Heart left ventricle (tissue), 16 donors: ENCODE measurements at places on chromosomes 1 and 21. TPM values are rescaled to one million over a fixed set of nuclear protein-coding genes. Genes with fewer than 3 reads are reported as not detected.

The RPL22 gene
- total RNA-seq = 63.6 TPM

The ALDH4A1 gene
- total RNA-seq = 48.6 TPM

The ANXA9 gene
- total RNA-seq = not detected

The OR2T29 gene
- not detected for total RNA-seq

The MTARC2 gene
- total RNA-seq = 19.5 TPM

The CADM3 gene
- total RNA-seq = 3.5 TPM

The PTPN7 gene
- total RNA-seq = 0.65 TPM

The OLFML2B gene
- total RNA-seq = 2.7 TPM

The PRELP gene
- 47.0 TPM for total RNA-seq

The SFN gene
- not detected for total RNA-seq

The CDC73 gene
- 53.7 TPM for total RNA-seq

The COL8A2 gene
- total RNA-seq = 1.1 TPM

The TNNT2 gene
- 7,621 TPM for total RNA-seq

DNA sequence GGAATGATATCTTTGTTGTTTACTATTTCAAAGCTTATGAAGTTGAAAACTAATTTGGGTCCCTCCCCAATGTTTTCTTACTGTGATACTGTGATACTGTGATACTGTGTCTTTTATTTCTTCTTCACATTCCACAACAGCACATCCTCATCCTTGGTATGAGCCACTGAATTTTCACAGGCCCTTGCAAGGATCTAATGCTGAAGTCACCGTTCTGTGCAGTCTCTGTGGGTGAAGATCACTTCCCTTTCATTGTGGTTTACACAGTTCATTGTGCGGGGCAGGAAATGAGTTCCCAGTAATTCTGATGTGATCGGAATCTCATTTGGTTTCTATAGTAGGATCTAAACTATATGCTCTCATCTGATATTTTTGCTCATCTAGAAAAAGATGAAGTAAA is 32.1 kb upstream of the PAXBP1 start:
- DNase-seq = no peak

GRCh38 chr21:41373763-41374162 is 11.9 kb downstream of the MX2 start:
- DNase-seq = no peak

DNA sequence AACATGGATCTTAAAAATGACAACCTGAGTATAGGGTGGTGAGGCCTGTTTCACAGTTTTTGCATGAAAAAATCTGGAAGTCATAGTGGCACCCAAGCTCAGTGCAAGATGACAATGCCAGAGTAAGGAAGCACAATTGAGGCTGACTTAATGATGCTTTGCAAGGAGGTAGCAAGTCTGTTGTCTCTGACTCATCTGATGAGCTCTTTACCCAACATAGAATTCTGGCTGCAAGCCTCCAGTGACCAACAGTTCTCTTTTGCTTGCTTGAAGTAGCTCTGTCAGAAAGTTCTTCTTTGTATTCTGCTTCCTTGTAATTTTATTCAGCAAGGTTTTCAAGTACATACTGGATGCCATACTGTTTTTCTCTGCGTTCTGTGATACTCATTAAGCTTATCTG is 117.1 kb downstream of the FOXD2 start:
- DNase-seq = no peak

- DNase-seq = no peak
Observed at GRCh38 chr1:231313661-231314060, 24.0 kb downstream of the EXOC8 start.

DNA sequence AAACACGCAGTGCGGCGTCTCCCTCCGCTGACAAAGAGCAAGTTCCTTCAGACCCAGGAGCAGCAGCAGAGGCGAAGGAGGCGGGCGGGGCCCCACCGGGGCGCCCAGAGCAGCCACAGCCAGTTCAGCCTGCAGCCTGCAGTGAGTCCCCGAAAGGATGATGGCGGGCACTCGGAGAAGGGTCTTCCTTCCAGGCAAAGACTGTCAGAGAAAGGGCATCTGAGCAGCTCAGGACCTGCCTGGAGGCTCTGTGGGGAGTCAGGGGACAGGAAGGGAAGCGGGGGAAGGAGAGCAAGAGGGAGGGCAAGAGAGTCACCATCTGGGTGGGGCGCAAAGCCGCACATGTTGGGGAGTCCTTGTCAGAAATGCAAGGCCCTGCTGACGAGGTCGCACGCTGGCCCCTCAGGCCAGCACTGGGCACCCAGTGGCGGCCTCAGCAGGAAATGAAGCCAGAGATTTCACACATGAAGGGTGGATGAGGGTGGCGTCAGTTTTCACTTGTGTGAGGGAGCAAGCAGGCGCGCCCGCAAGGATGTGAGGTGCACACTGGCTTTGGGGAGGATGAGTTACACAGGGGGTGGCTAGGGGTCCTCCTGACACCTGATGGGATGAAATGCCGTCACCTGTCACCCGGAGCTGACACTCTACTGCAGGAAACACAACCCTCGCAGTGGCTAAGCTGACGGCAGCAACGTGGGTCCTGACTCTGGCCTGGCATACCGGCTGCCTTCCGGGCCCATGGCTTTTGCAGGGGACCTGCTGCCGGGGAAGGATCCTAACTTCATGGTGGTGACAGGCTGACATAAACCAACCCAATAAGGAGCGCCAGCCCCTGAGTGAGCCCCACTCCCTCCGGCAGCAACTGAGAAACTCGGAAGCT is 6.6 kb downstream of the LRRC47 start:
- no peak for DNase-seq

DNA sequence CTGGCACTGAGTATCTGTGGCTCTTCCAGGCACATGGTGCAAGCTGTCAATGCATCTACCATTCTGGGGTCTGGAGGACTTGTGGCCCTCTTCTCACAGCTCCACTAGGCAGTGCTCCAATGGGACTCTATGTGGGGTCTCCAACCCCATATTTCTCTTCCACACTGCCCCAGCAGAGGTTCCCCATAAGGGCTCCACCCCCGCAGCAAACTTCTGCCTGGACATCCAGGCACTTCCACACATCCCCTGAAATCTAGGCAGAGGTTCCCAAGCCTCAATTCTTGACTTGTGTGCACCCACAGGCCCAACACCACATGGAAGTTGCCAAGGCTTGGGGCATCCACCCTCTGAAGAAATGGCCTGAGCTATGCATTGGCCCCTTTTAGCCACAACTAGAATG is 18.8 kb downstream of the ODF2L start:
- DNase-seq = no peak

DNA sequence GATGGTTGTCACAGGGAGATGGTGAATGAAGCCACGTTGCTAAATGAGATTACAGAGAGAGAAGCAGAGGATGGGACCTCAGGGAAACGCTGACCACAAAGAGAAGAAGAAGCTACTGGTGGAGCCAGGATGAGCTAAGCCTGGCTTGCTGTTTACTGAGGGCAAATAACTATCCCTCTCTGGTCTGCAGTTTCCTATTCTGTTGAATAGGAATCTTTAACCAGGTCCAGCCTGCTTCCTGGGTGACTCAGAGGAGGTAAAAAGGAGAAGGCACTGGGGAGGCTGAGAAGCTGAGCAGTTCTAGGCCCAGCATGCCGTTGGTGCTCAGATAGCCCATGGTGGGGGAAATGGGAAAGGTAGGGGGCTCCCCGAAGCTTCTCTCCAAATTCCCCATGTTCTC is 29.6 kb downstream of the DMBX1 start:
- peak; percentile 1 for DNase-seq

- no peak for DNase-seq
Observed at GRCh38 chr21:33058957-33059356, 11.0 kb upstream of the OLIG1 start.

GRCh38 chr21:44326716-44327602 is 12.2 kb downstream of the CFAP410 start:
- DNase-seq = no peak

DNA sequence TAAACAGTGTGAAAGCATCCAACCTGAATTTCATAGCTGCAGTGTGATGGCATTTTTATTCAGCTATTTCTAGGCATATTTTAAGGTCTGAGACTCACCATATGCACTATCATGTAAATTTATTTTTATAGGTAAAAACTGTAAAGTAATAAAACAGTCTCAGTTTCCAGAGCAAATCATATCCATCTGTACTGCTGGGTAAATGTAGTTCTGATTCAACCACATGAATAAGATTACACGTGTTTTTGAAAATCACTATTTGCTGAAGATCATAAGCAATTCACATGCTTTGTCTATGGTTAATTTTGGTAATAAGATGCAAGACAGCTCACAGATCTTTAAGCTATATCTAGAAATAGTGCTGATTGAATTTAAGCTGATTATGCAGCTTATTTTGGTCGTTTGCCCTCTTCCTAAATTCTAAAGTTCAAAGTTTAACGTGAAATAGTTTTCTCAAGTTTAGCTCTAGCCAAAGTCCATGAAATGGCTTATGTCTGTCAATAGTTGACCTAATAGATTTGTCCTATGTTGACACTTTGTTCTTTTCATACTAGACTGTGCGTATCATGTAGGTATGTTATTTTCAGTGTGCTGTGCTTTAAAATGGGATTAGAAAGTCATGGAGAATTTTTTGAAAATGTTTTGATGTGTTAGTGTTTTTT is 489.0 kb downstream of the USP25 start:
- no peak for DNase-seq

- peak; percentile 40 for DNase-seq
Observed at GRCh38 chr1:100353071-100353801, 930 bp downstream of the CDC14A start.

GRCh38 chr1:17192394-17193221 is 12.3 kb upstream of the PADI1 start:
- no peak for DNase-seq

DNA sequence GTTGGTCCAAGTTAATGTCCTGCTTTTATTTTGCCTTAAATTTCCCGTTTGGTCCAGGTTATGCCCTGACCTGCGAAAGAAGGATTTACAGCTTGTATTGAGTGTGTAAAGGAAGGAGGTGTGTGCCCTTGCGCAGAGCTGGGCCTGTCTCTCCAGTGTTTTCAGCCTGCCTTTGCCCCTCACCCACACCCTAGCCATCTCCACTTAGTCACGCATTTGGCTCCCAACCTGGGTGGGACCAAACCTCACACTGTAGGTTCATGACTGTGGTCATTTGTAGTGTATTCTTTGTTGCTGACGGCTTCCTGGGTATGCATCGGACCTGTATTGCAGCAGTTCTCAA is 572 bp upstream of the SRSF10 start:
- no peak for DNase-seq

- no peak for DNase-seq
Observed at GRCh38 chr1:63828322-63829044, 54.7 kb downstream of the ROR1 start.

- DNase-seq = no peak
Observed at GRCh38 chr1:218474128-218474527, 129.0 kb downstream of the TGFB2 start.

GRCh38 chr1:156863631-156864030 is 3.0 kb downstream of the NTRK1 start:
- DNase-seq = no peak

- no peak for DNase-seq
Observed at GRCh38 chr21:35352066-35352770, 303.1 kb upstream of the RUNX1 start.

DNA sequence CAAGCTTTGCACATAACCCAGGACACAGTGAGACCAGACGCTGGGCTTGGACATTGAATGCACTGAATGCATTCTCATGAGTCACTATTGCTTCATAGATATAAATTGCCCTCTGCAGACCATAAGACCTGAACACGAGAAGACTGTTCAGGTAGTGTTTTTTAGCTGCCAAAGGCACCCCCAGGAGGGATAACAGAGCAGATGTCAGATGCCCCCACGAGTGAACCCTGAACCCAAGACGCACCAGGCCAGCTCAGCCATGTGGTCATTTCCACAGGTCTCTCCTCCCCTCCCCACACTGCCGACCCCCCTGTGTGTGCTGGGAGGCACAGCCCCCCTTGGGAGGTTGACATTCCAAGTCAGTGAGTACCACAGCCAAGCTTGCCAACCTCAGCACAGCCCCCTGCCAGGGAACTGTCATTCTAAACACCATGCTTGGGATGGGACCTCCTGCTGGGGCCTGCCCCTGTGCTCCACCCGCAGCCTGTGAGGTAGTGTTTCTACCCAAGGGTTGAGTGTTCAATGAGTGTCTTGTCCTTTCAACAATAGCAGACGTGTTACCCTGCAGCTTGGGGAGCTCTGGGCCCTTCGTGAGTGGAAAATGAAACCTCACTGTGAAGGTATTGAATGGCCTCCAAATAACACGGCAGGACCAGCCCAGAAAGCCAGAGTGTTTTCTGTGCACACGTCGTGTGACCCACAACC is 68.2 kb downstream of the PSMG1 start:
- DNase-seq = no peak

DNA sequence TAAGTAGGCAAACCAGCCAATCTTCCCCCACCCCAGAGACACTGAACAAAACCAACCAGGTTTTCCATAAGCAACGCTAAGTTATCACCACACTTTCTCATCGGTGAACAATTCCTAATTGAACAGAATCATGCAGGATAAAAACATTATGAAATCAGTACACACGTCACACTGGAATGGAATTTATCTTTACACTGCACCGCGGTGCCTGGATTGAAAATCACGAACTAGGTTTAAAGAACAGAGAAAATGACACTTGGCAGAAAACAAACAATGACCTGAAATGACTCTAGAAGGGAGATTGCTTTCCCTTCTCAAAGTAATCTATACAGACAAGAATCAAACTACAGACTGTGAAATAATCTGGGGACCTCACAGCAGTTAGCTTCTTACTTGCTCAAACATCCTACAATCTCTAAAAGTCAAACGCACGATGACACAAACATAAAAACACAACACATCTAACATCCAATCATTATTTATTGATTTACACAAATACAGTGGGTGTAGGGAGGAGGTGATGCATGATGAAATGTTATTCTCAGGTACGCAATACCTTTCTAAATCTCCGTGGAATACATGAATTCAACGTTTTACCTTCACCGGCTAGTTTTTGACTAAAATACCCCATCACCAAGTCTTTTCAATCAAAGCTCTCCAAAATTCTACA is 1.9 kb downstream of the EIF4G3 start:
- DNase-seq = no peak

GRCh38 chr1:119964673-119965363 is 68.5 kb upstream of the ADAM30 start:
- DNase-seq = peak; percentile 36

DNA sequence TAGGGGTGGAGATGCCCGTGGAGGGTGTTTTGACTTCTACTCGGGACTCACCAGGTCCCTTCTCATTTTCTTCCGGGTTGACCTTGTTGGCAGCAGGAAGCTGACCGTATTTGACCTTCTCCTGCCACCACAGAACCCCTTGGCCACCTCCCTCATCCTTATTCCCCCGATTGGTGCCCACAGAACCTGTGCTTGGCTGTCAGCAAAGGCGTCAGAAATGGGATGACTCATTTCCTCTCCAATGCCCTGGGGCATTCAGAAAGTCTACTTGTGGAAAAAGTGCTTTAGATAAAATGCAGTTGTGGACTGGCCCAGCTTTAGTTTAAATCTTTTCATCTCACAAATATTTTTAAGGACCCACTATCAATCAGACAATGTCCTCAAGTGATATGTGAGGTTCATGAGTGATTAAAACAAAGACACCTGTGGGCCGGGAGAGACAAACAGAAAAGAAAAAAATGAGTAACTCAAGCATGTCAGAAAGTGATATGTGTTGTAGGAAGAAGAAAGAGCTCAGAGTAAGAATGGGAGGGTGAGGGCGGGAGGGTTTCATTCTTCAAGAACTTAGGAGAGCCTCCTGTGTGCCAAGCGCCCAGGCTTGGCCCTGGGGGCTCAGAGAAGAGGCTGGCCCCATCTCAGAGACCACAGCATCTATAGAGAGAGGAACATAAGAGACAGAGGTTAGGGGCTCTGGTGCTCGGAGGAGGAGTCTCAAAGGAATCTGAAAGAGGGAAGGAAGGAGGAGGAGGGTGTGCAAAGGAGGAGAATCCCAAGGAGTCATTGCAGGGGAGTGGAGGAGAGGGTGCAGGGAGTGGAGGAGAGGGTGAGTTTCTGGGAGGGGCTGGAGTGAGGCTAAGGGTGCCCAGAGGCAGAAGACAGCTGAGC is 221.6 kb upstream of the VAMP3 start:
- peak; percentile 13 for DNase-seq
